Bronchus fibroblast of lung (primary cell): ENCODE measurements at places on chromosomes 7 and 10. TPM values are rescaled to one million over a fixed set of nuclear protein-coding genes. Genes with fewer than 3 reads are reported as not detected.

XRCC2 gene
- total RNA-seq: 3.1 and 3.5 TPM in 2 replicates

NEUROD6 gene
- total RNA-seq: not detected in 2 replicates

MMP21 gene
- not detected in 2 replicates for total RNA-seq

STOX1 gene
- total RNA-seq: under 0.01 and 0.15 TPM in 2 replicates

MRLN gene
- not detected in 2 replicates for total RNA-seq

NXPH1 gene
- total RNA-seq: not detected in 2 replicates

ZNF425 gene
- total RNA-seq: 1.0 and 1.3 TPM in 2 replicates

PDE1C gene
- 2.9 and 3.0 TPM in 2 replicates for total RNA-seq

GCK gene
- total RNA-seq: 0.74 and 0.84 TPM in 2 replicates

BPGM gene
- 14.1 and 17.0 TPM in 2 replicates for total RNA-seq

PIK3CG gene
- total RNA-seq: not detected in 2 replicates

ABCA13 gene
- under 0.01 TPM in 1 of 2 replicates, not detected in the other for total RNA-seq

RAPGEF5 gene
- 0.15 and 0.34 TPM in 2 replicates for total RNA-seq

BAIAP2L1 gene
- total RNA-seq: 1.9 and 2.5 TPM in 2 replicates

LIPN gene
- total RNA-seq: not detected in 2 replicates

ADGRA1 gene
- total RNA-seq: not detected in 2 replicates

CRYGN gene
- not detected in 2 replicates for total RNA-seq

SCART1 gene
- total RNA-seq: 0.15 and 0.34 TPM in 2 replicates

BEND7 gene
- 0.34 and 0.74 TPM in 2 replicates for total RNA-seq

TMEM130 gene
- 0.15 and 0.17 TPM in 2 replicates for total RNA-seq

ETV1 gene
- 12.0 and 17.7 TPM in 2 replicates for total RNA-seq

OPN1SW gene
- not detected in 2 replicates for total RNA-seq

TET1 gene
- 1.8 and 2.0 TPM in 2 replicates for total RNA-seq

TMEM229A gene
- under 0.01 TPM in 1 of 2 replicates, not detected in the other for total RNA-seq

SPOCK2 gene
- 0.15 and 0.34 TPM in 2 replicates for total RNA-seq

EBLN1 gene
- total RNA-seq: not detected in 2 replicates

GOLGA7B gene
- total RNA-seq: under 0.01 TPM in 1 of 2 replicates, not detected in the other

SPAM1 gene
- total RNA-seq: not detected in 2 replicates

ZNRF2 gene
- total RNA-seq: 3.0 and 4.2 TPM in 2 replicates

FOXI2 gene
- total RNA-seq: not detected in 2 replicates

MARVELD1 gene
- 36.3 and 44.9 TPM in 2 replicates for total RNA-seq

EPHB6 gene
- total RNA-seq: 6.6 and 7.4 TPM in 2 replicates

ZCWPW1 gene
- 0.30 and 0.50 TPM in 2 replicates for total RNA-seq

CUTC gene
- total RNA-seq: 12.3 and 12.8 TPM in 2 replicates

ACTL6B gene
- not detected in 2 replicates for total RNA-seq

KIF11 gene
- 32.9 and 37.5 TPM in 2 replicates for total RNA-seq

RADIL gene
- 2.2 and 3.0 TPM in 2 replicates for total RNA-seq

SYT15B gene
- total RNA-seq: under 0.01 and 0.17 TPM in 2 replicates

PLEKHS1 gene
- total RNA-seq: not detected in 2 replicates

GFRA1 gene
- total RNA-seq: 0.89 and 1.8 TPM in 2 replicates

LRGUK gene
- total RNA-seq: under 0.01 TPM in 1 of 2 replicates, not detected in the other

LRRC18 gene
- total RNA-seq: 0.15 TPM in 1 of 2 replicates, not detected in the other

GDF2 gene
- not detected in 2 replicates for total RNA-seq

ABCB8 gene
- 41.2 and 44.2 TPM in 2 replicates for total RNA-seq

UTF1 gene
- total RNA-seq: not detected in 2 replicates

PSD gene
- 0.67 and 1.9 TPM in 2 replicates for total RNA-seq

SUN3 gene
- not detected in 2 replicates for total RNA-seq

PPP1R3A gene
- not detected in 2 replicates for total RNA-seq

RET gene
- 0.17 and 0.30 TPM in 2 replicates for total RNA-seq

MBLAC1 gene
- 3.0 and 3.9 TPM in 2 replicates for total RNA-seq

CYP3A4 gene
- not detected in 2 replicates for total RNA-seq

CNPY4 gene
- 16.1 and 18.6 TPM in 2 replicates for total RNA-seq

GPR15LG gene
- total RNA-seq: not detected in 2 replicates

SPDYE11 gene
- total RNA-seq: not detected in 2 replicates

NPC1L1 gene
- total RNA-seq: not detected in 2 replicates
